ENCODE measurements at places on chromosomes 5 and 9. TPM values are rescaled to one million over a fixed set of nuclear protein-coding genes. Genes with fewer than 3 reads are reported as not detected.

TMOD1 gene
- total RNA-seq = under 0.01 TPM

ANKRD34B gene
- total RNA-seq = not detected

GRIA1 gene
- under 0.01 TPM for total RNA-seq

PCDHA13 gene
- total RNA-seq = not detected

SAPCD2 gene
- total RNA-seq = 8.2 TPM

IFNA7 gene
- total RNA-seq = not detected

ZNF483 gene
- total RNA-seq = 0.78 TPM

PCA3 gene
- total RNA-seq = under 0.01 TPM

ZNF658 gene
- 3.7 TPM for total RNA-seq

CMBL gene
- 10.3 TPM for total RNA-seq

CCDC171 gene
- total RNA-seq = 2.7 TPM

APBB3 gene
- 9.8 TPM for total RNA-seq

TTC1 gene
- 29.5 TPM for total RNA-seq

TAF11L8 gene
- total RNA-seq = not detected

C5orf24 gene
- total RNA-seq = 39.7 TPM

ZFP2 gene
- total RNA-seq = 0.20 TPM

AHRR gene
- 26.4 TPM for total RNA-seq

KCNV2 gene
- total RNA-seq = not detected

FAM221B gene
- total RNA-seq = not detected

NEURL1B gene
- total RNA-seq = 0.20 TPM

TRPM6 gene
- under 0.01 TPM for total RNA-seq

ALDOB gene
- not detected for total RNA-seq

GARIN3 gene
- total RNA-seq = not detected

PCDHGC4 gene
- 2.2 TPM for total RNA-seq

BTNL8 gene
- not detected for total RNA-seq

STK32A gene
- total RNA-seq = 0.73 TPM

SLC4A9 gene
- not detected for total RNA-seq

INSL4 gene
- not detected for total RNA-seq

All from subcutaneous preadipocyte (primary cell).